ENCODE measurements at places on chromosomes 11 and 22. TPM values are rescaled to one million over a fixed set of nuclear protein-coding genes. Genes with fewer than 3 reads are reported as not detected.

The CRYBB2 gene
- total RNA-seq = not detected

The BBOX1 gene
- total RNA-seq = 159 TPM

The KRTAP5-11 gene
- total RNA-seq = not detected

The DEPDC7 gene
- total RNA-seq = 2.4 TPM

DNA sequence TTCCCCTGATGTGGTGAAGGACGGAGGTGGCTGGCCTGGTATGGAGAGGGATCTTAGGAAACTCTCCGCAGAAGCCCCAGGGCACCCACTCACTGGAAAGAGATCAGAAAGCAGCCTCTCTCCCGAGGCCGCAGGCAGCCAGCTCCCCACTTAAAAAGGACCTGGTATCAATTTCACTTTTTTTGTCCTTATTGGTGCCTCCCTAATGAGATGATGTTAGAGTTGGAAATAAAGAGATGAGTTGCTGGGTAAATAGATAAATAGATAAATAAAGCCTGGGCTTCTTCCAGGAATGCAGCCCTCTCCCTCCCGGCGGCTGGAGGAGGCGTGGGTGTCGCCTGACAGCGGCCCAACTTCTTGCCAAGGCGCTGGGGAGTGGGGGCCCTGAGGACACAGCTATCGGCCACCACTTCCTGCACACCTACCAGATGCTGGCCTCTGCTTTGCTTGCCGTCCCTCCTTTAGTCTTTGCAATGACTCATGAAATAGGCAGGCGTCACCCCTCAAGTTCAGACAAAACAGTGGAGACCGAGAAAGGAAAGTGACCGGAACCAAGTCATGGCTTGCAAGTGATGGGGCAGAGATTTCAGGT, 42.9 kb downstream of the LINC01488 start:
- DNase-seq = no peak

- DNase-seq = no peak
Measured at GRCh38 chr11:117620086-117620485, 176.9 kb downstream of the DSCAML1 start.

- no peak for DNase-seq
Measured at GRCh38 chr22:35498026-35498800, 42.4 kb upstream of the RASD2 start.

DNA sequence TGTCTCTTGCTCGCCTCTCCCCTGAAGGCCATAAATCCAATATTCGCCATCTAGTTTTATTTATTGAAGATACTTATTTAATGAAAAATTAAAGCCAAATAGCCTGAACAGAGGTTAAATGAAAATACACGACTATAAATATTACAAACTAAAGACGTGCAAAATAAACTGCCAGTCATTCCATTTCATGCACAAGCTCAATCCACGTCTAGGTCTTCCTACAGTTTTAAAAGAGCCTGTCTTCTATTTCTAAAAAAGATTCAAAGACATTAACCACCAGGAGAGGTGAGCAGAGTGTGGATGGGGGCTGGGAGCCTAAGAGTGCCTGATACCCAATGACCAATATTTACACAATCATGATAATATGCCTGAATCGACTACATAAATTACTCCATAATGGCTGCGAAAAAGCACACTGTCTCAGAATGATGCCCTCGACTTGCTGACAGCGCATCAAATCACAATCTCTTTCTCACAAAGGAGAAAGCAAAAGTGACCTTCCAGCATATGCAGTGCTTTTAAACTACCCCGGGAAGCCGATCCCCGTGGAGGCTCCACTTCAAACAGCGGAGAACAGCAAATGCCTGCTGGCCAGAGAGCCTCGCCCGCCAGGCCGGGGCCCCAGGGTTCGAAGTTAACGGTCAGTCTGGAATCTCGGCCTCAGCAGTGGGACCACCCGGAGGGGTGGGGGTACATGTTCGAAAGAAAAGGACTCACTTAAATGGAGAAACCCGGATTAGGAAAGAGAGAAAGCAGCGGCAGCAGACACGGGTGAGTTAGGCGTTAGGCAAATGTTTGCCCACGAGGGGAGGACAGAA, 1.7 kb downstream of the FCHSD2 start:
- DNase-seq = peak; percentile 78

GRCh38 chr11:46984987-46985386, 48.4 kb downstream of the CSTPP1 start:
- no peak for DNase-seq
